Cardiac fibroblast (primary cell): ENCODE measurements at places on chromosomes 11 and 22.
A peak's percentile ranks its signal among the peaks of the same experiment; 100 is the strongest.

DNA sequence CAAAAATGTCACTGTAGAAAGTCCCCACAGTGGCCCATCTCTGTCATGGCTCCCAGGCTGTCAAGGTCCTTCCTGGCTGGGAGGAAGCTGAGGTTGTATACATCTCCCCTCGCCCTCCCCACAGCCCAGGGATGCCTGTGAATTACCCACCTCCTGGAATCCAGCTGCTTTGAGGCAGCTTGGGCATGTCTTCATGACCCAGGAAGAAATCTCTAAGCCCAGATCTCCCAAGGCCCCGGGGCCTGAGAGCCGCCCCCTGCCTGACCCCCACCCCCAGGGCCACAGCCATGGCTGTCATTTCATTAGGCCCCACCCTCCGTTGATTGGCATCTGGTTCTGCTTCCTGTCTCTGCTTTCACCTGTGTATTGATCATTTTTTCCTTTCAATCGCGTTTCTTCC lies 207.5 kb downstream of the TBC1D22A start:
- no peak for DNase-seq

DNA sequence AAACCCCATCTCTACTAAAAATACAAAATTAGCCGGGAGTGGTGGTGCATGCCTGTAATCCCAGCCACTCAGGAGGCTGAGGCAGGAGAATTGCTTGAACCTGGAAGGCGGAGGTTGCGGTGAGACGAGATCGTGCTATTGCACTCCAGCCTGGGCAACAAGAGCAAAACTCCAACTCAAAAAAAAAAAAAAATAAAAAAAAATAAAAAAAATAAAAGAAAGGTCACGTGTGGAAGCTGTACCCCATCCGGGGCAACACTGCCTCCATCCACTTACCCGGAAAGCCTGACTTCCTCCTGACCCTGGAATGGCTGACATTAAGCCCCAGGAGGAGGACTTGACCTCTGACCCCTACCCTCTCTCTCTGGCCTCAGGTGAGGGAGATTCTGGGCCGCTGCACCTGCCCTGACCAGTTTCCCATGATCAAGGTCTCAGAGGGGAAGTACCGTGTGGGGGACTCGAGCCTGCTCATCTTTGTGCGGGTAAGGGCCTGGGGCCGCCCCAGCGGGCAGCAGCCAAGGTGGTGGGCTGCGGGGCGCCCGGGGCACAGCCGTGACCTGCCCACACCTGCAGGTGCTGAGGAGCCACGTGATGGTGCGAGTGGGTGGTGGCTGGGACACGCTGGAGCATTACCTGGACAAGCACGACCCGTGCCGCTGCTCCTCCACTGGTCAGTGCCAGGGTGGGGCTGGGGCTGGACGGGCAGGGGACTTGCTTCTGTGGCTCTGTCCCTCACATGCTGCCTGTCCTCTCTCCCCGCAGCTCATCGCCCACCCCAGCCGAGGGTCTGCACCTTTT lies 3.8 kb downstream of the GAS2L1 start:
- no peak for DNase-seq

GRCh38 chr22:32584650-32585049 lies 110.0 kb downstream of the FBXO7 start:
- peak; percentile 81 for DNase-seq

DNA sequence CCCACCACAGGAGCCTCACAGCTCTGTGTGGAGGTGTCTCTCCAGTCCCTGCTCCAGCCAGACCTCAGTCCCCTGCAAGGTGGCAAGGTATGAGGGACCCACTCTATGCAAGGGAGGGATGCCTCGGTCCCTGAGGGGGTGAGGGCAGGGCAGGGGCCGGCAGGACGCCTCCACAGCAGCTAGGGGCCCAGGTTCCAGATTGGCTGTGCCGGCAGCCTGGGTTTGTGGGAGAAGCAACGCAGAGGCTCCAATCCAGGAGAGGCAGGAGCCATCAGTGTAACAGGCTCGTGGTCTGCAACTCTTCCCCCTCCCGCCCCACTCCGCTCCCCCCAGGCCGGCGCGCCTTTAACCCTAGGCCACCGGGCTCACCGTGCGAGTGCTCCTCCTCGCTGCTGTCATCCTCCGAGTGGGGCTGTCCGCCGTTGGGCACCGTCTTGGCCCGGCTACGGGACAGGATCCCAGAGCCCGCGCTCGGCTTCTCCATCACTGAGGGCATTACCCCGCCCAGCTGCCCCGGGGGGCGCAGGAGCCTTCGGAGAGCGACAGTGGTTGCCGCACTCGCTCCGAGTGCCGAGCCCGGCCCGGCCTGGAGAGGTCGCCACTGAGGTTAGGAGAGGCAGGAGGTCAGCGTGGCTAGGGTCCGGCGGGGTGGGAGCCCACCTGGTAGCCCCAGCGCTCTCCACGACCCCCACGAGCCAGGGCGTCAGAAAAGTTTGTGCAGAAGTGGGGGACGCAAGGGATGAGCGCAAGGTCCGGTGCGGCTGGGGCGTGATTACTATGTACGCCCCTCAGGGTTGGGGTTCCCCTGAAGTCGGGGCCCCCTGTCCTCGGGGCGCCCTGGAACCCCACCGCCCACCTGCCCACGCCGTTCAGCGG lies 765 bp downstream of the RCOR2 start:
- no peak for DNase-seq

DNA sequence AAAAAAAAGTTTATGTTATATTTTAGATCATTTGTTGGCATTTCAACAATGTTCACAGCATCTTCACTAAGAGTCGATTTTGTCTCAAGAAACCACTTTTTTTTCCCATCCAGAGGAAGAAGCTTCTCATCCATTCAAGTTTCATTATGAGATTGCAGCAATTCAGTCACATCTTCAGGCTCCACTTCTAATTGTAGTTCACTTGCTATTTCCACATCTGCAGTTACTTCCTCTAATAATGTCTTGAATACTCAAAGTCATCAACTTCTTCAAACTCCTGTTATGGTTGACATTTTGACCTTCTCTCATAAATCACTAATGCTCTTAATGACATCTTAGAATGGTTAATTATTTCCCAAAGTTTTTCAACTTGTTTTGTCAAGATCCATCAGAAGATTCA lies 61.3 kb upstream of the CHORDC1 start:
- DNase-seq = no peak

DNA sequence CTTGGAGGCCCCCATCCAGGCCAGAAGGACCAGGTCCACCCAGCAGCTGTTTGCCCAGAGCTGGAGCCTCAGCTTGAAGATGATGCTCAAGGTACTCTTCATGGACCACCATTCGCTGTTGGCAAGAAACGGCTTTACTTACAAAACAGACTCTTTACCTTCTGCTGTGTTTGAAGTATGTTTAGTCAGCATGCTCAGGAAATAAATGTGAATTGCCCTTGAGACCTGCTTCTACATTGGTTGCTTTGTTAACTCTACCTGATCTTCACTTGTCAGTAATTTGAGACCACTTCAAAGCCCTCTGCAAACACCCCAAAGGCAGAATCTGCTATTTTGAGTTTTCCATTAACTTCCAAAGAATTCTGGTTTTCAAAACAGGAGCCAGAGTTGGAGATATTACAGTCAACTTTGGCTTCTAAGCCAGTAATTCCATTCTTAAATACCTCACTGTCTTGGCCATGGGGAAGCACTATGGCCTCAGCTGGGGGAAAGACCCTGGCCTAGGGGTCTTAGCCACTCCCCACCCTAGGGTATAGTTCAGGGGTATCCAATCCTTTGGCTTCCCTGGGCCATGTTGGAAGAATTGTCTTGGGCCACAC lies 2.7 kb downstream of the UQCR10 start:
- no peak for DNase-seq

DNA sequence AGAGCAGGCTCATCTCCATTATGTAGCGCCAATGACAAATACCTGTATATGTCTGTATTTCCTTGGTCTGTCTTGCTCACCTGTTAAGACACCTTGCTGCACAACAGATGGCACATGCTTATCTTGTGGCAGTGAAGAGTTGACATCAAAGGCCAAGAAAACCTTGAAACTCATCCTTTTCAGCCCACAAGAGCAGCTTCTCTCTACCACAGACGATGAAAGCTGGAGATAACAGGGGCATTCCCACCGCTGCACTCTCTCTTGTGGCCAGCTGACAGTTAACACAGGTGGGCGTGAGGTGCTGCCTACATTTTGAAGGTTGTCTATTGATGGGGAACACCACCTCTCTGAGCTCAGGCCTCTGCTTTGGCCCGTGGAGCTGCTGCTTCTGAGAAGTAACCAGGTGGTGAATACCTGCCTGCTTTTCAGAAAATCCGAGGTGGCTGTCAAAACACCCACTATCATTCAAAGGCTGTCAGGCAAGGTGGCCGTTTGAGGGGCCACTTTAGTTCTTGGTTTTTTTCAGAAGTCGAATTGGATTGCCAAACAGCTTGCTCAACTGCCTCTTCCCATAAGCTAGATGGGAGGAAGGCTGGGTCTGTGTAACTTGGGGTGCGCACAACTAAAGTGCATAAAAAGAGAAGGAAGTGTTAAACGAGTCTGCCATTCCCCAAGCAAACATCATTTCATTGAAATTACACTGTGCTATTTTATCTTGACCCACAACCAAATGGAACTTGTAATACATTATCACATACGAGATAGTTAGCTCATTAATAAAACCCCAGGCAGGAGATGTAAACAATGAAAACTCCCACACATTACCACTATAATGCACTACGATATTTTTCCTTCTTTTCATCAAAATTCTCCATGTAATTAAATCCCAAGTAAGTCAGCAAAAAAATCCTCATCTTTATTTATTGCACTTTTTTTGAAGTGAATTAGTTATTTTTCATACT lies 87.1 kb upstream of the RAG2 start:
- DNase-seq = no peak

GRCh38 chr11:44581246-44581645 lies 15.8 kb downstream of the CD82 start:
- no peak for DNase-seq

GRCh38 chr22:45000330-45000729 lies 9.5 kb downstream of the PHF21B start:
- DNase-seq = no peak

- DNase-seq = no peak
Measured at GRCh38 chr11:115939731-115940421, 435.7 kb upstream of the CADM1 start.

GRCh38 chr22:49015993-49016908 lies 811.4 kb downstream of the BRD1 start:
- no peak for DNase-seq

DNA sequence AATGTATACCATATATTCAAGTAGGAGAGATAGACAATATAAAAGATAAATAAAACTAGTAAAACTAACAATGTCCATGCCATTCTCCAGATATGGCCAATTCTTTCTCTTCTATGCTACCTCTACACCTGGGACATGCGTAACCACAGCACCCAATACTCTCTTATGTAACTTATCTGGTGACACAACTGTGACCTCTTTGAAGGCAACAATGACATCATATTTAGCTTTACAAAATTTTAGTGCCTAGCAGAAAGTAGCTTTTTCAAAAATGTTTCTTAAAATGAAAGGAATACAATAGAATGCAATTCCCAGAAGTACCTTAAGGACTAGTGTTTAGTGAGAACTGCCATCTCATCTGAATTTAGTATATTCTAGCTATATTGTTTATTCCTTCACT lies 36.8 kb downstream of the CDON start:
- no peak for DNase-seq

DNA sequence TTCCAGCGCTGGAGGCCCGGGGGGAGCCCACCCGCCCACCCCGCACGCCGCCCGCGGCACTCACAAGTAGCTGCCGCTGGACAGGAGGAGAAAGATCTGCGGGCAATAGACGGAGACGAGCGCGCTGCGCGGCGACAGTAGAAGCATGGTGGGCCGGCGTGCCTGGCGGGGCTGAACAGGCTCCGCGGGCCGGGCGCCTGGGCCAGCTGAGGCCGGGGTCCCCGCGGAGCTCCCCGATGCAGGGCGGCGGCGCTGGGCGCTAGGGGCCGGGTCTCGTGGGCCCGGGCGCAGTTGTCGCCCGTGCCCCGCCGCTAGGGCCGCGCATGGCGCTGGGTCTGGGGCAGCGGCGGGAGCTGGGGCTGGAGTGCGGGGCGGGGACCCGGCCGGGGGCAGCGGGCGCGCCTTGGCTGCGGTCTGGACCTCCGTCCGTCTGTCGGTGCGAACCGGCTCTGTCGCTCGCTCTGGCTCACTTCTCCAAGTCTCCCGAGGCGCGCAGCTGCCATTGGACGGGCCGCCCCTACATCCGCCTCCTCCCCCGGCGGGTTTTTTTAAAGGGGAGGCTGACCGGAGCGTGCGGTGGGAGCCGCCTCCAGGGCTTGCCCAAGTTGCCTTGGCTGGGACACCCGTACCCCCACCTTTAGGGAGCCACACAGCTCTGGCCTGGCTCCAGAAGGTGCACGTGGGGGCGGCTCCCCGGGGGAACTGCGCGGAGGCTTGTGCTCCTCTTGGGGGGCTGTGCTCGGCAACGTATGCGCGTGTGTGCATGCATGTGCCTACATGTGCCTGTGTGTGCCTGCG lies 4.7 kb downstream of the WNT7B start:
- DNase-seq = no peak

GRCh38 chr11:11971906-11972547 lies 36.4 kb downstream of the DKK3 start:
- no peak for DNase-seq

DNA sequence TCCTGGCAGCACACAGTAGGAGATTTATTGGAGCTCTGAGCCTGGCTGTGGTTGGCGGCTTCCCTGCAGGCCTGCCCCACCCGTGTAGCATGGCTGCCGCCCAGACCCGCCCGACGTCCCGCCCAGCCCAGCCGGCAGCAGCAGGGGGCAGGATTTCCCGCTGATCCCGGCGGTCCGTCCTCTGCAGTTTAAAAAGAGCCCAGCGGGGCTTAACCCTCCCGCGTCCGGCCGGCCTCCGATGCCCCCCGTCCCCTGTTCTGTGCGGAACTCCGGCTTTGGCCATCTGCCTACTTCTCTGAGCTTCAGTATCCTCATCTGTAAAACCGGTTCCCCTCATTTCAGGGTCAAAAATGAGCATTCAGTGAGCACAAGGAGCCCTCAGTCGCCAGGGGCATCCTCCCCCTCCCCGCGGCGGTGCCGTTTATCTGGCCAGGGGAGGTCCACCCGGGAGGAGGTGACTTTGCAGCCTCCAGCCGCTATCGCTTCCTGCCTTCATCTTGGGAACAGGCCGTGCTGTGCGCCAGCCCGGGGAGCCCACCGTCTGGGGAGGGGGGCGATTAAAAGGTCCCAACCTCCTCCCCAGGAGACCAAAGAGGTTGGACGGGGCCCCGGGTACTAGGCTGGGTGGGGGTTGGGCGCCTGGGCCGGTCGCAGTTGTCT lies at the start of gene GAS2L1:
TSS of gene GAS2L1 (plus strand) at position 476 of the 660 bp plus-strand sequence. CDS start 1,456 bp downstream, outside the sequence.
- peak; percentile 80 for DNase-seq

- DNase-seq = no peak
Measured at GRCh38 chr11:75147191-75147874, 3.6 kb upstream of the SLCO2B1 start.

GRCh38 chr11:109818290-109818689 lies 274.9 kb upstream of the ZC3H12C start:
- DNase-seq = no peak

- DNase-seq = no peak
Measured at GRCh38 chr11:535210-535518, 212 bp downstream of the HRAS start.

- no peak for DNase-seq
Measured at GRCh38 chr11:86186386-86186785, 58.2 kb upstream of the EED start.

- peak; percentile 95 for DNase-seq
Measured at GRCh38 chr11:118917481-118918127, 8.1 kb downstream of the BCL9L start.
